Left cardiac atrium (tissue), 4 donors: ENCODE measurements at places on chromosomes 3 and 15. TPM values are rescaled to one million over a fixed set of nuclear protein-coding genes. Genes with fewer than 3 reads are reported as not detected.

The HYAL3 gene
- 1.7 TPM for total RNA-seq

The ALDH1A2 gene
- total RNA-seq: 24.4 TPM

The TRH gene
- total RNA-seq: not detected

The C15orf61 gene
- 9.8 TPM for total RNA-seq

The SPINK8 gene
- not detected for total RNA-seq

The OR5H6 gene
- not detected for total RNA-seq

The LRRIQ4 gene
- not detected for total RNA-seq

The RPUSD2 gene
- 11.3 TPM for total RNA-seq

The SIN3A gene
- total RNA-seq: 32.3 TPM

The CNTN3 gene
- 4.3 TPM for total RNA-seq
